ENCODE measurements at places on chromosomes 13 and 19.

GRCh38 chr13:110916301-110917142 lies 1.7 kb upstream of the ANKRD10 start:
- peak; percentile 79 for DNase-seq

DNA sequence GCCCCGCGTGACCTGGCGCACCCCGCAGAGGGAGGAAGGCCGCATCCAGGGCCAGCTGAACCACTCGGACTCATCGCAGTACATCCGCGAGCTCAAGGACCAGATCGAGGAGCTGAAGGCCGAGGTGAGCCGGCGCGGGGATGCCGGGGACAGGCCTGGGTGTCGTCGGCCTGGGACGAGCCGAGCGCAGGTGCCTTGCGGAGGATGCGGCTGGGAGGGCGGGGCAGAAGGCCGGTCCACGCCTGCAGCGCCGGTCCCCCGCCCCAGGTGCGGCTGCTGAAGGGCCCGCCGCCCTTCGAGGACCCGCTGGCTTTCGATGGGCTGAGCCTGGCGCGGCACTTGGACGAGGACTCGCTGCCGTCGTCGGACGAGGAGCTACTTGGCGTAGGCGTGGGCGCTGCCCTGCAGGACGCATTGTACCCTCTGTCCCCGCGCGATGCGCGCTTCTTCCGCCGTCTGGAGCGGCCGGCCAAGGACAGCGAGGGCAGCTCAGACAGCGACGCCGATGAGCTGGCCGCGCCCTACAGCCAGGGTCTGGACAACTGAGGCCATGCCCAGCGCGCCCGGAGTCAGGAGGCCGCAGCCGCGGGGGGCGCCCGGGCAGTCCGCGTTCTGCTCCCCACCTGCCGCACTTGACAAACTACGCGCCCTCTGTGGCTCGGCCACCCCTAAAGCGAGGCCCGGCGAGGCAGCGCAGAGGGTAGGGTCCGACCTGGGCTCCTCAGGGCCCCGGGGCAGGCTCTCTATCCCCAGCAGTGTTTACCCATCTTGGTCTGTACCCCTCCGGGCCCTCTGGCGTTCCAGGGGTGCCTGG lies 10.8 kb downstream of the PRR36 start:
- no peak for DNase-seq

GRCh38 chr13:71460211-71460610 lies 406.8 kb downstream of the DACH1 start:
- DNase-seq = no peak

GRCh38 chr19:46787331-46788261 lies 798 bp downstream of the SLC1A5 start:
- DNase-seq = peak; percentile 67

- DNase-seq = no peak
Measured at GRCh38 chr13:34749046-34749445, 193.0 kb upstream of the NBEA start.

GRCh38 chr19:56124578-56124977 lies 3.5 kb upstream of the ZNF787 start:
- no peak for DNase-seq

GRCh38 chr13:73299787-73300186 lies 241.0 kb downstream of the KLF5 start:
- DNase-seq = peak; percentile 66

GRCh38 chr19:11092181-11092538 lies 2.9 kb downstream of the LDLR start:
- peak; percentile 75 for DNase-seq

GRCh38 chr19:47161876-47162489 lies 31.3 kb downstream of the SAE1 start:
- DNase-seq = no peak

- no peak for DNase-seq
Measured at GRCh38 chr13:99028890-99029289, 51.0 kb upstream of the DOCK9 start.

DNA sequence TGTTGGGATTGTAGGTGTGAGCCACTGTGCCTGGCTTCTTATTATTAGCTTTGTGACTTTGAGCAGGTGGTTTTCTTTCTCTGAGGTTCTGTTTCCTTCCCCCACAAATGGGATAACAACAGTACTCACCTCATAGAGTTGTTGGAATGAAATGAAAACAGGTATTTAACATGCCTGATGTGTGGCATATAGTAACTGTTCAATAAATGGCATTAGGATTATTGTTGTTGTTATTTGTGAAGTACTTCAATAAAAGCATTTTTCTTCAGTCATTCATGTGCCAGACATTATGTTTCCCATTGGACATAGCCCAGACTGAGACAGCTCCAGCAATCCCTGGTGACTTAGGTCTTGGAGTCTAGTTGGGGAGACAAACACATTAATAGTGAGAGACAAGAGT lies 1.5 kb downstream of the MEGF8 start:
- DNase-seq = no peak

Measured in astrocyte of the spinal cord (primary cell).